ENCODE measurements at places on chromosomes 6 and 20. TPM values are rescaled to one million over a fixed set of nuclear protein-coding genes. Genes with fewer than 3 reads are reported as not detected.

The SAMD3 gene
- total RNA-seq, result 2.0 TPM

The PPP1R14C gene
- total RNA-seq, result 17.6 TPM

The FAXC gene
- 2.4 TPM for total RNA-seq

The BPIFB1 gene
- total RNA-seq, result not detected

The UCKL1 gene
- total RNA-seq, result 73.6 TPM

The PTCRA gene
- total RNA-seq, result 0.82 TPM

The IPCEF1 gene
- 8.8 TPM for total RNA-seq

The SLC17A3 gene
- 0.12 TPM for total RNA-seq

The ANGPT4 gene
- 0.12 TPM for total RNA-seq

The LAMA2 gene
- 90.8 TPM for total RNA-seq

The HCRTR2 gene
- total RNA-seq, result 0.76 TPM

The SOX4 gene
- 136 TPM for total RNA-seq

The NKAIN4 gene
- total RNA-seq, result 27.2 TPM

The LY6G5C gene
- 1.1 TPM for total RNA-seq
